ENCODE measurements at places on chromosomes 13 and 19.

DNA sequence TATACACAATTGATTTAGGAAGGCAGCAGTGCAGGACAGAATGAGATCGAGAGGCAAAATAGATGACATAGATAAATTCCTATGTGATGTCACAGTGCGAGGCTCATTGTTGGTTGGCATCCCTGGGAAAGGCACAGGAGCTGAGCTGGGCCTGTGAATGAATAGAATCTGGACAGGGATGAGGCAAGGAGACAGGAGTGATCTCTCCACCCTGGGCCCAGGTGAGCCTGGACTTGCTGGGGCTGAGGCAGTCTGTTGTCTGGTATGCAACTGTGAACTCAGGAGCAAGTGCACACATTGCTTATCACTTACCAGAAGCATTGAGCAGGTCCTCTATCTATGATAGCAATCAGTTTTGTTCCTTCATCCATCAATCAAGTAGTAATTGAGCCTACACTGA, 48.2 kb upstream of the ESD start:
- DNase-seq, result no peak

GRCh38 chr19:18108897-18109296, 11.3 kb downstream of the MAST3 start:
- DNase-seq, result no peak

DNA sequence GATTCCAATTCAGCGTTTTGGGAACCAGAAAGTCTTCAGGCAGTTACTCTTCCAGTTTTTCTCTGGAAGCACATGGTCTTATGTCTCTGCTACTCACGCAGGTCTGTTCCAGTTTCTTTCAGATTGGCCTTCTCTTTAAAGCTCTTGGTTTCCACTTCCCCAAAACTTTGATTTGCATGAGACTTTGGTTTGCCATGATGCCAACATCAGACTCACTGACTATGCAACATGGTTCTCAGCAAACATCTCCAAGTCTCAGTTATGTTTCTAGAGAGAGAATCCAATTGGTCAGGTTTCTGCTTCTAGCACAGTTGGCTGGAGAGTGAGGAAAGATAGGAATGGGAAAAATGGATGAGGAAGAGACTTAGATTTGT, 3.1 kb downstream of the AKAP11 start:
- no peak for DNase-seq

GRCh38 chr19:10372690-10373089, 7.7 kb downstream of the TYK2 start:
- no peak for DNase-seq

DNA sequence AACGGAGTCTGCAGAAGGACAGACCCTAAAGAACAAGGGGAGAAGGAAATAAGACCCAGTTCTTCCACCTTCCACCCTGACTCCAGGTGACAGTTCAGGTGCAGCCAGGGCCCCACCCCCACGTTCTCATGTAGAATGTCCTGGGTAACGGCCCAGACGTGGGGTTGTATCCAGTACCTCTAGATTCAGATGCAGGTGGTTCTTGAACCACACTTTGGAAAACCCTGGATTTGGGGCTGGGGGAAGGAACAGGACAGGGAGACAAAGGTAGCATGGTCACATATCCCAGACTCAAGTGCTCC, 2.2 kb downstream of the DMPK start:
- DNase-seq, result no peak

- DNase-seq, result no peak
Measured at GRCh38 chr13:22262001-22262885, 591.4 kb downstream of the FGF9 start.

GRCh38 chr13:113153810-113154748, 4.4 kb upstream of the PROZ start:
- peak; percentile 51 for DNase-seq

DNA sequence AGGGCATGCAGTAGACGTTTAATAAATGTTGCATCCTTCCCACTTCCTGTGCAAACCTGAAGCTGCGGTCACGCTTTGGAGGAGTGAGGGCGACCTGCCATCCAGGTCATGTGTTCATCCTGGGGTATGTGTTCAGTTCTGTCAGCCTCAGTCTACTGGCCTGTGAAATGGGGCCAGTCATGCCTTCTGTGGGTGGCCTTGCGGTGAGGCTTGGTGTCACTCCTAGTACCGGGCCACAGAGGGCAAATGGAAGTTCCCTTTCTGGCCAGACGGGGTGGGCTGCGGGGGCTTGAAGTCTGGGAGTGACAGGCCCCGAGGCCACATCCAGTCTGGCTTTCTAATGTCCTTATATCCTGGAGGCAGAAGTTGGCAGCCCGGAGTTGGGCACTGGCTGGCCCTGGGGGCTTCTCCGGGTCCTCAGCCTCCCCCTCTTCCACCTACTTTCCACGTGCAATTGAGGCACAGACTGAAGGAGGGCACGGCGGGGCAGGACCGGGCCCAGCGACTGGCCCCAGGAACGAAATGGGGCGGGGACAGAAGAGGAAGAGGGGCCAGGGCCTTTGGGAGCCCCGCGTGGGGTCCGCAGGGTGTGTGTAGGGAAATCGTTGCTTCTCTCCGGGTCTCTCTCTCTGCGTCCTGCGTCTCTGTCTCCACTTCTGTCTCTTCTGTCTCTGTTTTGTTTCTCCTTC, 11.1 kb downstream of the PDE4A start:
- DNase-seq, result no peak

GRCh38 chr19:35629332-35629633, 447 bp downstream of the RBM42 start:
- no peak for DNase-seq

DNA sequence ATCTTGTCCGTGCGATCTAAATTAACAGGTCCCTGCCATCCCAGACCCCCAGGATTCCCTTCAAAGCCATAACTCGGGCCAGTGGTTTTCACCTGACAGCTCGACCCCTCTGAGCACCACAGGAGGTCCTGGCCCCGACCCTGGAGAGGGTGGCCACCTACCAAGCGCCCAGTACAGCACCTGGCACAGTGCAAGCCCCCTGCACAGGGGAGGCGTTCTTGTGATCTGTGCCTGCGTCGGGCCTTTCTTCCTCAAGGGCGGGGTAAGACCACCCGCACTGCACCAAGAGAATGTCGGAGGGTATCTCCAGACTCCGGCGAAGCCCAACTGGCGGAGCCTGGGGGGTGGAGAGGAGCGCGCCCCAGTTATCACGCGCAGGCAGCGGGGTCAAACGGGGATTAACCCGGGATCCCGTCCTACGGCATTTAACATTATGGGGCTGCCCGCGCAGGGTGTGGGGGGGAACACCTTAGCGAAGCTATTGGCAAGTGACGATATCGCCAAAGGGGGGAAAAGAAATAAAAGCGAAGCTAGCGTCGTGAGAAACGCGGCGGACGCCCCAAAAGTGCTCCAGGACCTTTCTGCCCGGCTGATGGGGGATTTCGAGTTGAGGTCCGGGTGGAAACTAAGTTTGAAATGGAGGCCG, 1.3 kb upstream of the HNRNPL start:
- no peak for DNase-seq

DNA sequence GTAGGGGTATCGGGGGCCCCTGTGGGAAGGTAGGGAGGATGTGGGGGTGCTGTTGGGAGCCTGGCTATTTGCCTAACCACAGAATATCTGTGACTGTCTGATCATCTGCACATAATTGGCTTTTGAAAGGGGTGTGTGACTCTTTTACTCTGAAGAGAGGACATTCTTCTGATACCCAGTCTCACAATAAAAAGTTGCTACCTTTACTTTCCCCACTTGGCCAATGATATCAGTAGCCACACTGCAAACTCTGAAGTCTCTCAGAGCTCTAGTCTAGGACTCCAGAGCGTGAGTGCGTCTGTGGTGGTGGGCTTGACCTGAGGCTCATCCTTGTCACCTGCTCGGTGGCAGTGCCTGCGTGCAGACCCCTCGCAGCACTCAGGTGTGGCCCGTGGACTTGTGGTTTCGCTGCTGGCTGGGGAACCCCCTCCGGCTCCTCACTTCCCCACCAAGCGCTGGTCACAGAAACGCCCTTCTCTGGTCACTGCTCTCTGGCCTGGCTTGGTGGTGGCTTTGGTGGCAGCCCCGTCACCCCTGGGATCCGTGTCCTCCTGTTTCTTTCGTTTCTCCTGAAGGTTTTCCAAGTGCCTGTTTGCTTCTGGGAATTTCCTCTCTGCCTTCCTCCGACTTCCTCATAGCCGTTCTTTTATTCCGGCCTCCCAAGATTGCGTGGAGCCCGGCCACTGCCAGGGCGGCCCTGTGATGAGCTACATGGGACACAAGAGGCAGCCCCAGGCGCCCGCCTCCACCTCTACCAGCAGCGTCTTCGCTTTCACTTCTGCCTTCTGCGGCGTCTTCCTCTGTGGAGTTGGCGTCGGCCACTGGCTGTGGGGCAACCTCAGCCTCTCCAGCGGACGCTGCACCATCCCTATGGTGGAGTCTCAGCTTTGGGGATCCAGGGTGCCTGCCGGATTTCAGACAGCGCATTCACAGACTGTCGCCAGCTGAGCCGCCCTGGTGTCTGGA, 78.0 kb downstream of the ATP11A start:
- DNase-seq, result no peak

- no peak for DNase-seq
Measured at GRCh38 chr13:95418946-95419345, 117.7 kb upstream of the ABCC4 start.

DNA sequence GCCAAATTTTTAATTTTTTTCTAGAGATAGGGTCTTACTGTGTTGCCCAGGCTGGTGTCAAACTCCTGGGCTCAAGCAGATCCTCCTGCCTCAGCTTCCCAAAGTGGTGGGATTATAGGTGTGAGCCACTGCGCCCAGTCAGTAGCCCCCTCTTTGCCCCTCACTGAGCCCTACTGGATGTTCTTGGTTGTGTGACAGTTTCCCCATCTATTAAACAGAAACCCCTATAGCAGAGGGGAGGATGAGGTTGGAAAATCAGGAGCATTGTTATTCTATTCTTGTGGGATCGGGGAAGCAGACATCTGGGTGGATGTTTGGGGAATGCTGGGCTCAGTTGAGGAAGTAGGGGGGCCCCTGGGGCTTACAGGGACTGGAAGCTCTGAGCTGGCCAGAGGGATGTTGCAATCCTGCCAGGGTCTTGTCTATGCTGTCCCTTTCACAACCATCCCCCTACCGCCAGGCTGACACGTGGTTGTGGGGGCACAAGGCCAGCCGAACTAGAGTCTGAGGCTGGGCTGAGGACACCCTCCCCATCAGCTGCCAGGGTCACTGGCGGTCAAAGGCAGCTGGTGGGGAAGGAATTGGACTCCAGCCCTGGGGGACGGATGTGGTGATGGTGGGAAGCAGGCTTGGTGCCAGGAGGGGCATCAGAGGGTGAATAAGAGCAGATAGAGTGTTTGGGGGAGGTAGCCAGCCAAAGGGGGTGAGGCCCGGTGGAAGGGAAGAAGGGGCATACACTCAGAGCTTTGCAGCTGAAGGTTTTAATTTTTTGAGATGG, 10.9 kb downstream of the APOC1 start:
- no peak for DNase-seq

GRCh38 chr19:5132206-5132560, 163.3 kb downstream of the KDM4B start:
- DNase-seq, result no peak

- peak; percentile 41 for DNase-seq
Measured at GRCh38 chr19:46840498-46840942, 10.1 kb downstream of the AP2S1 start.

DNA sequence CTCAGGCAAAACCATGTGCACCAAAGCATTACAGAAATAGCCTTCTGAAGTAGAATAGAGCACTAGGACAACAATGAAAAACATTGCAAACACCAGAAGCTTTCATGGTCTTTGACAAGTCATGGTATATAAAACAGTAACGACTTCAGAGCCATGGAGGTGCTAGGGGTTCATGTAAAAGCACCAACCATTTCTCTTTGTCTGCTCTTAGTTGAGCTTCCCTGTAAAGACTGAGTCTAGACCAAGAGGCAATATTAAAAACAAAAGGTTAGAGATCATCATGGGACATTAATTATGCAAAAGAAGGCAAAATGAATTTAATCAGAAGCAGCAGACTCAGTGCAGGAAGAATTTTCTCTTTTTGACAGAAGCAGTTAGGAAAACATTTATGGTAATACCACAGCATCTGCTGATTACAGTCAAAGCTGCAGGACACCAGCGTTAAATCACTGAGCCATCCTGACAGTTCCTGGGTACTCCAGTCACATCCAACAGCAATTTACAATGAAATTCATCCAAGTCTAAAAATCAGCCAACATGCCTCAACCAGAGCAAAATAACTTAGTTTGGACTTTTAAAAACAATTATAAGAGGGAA, 476.8 kb downstream of the DIAPH3 start:
- DNase-seq, result no peak

DNA sequence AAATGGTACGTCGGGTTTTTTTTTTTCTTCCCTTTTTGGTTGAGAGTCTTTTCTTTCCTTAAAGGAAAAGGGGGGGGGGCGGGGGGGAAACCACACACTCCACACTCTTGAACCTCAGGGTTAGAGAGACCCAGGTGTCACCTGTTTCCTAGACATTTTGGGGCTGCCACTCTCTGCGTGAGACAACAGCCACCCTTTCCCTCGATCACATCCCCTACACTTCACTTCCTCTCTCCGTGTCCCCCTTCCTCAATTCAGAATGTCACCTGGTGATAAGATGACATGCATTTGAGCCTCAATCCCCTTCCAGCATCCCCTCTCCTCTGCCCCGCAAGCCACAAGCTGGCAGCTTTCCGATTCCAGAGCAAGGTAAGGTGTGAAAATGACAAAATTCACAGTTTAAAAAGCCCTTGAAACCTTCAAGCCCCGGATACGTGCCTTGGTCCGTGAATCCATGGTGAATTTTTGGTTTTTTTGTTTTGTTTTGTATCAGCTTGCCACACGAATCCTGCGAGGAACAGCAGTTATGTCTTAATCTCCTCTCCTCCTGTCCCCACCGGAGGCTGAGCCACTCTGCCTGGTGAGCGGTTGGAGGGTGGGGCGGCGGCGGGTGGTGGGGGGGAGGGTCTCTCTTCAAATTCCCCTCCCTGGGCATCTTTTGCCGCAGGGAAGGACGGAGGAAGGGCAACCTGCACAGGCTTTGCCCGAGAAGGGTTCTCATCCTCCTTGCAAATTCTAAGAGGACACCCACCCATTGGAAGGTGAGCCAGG, 4.2 kb downstream of the PTPRS start:
- DNase-seq, result no peak

GRCh38 chr13:22793598-22794134, 387.1 kb upstream of the SGCG start:
- no peak for DNase-seq

- DNase-seq, result no peak
Measured at GRCh38 chr13:107203146-107203847, 635.4 kb upstream of the ARGLU1 start.

DNA sequence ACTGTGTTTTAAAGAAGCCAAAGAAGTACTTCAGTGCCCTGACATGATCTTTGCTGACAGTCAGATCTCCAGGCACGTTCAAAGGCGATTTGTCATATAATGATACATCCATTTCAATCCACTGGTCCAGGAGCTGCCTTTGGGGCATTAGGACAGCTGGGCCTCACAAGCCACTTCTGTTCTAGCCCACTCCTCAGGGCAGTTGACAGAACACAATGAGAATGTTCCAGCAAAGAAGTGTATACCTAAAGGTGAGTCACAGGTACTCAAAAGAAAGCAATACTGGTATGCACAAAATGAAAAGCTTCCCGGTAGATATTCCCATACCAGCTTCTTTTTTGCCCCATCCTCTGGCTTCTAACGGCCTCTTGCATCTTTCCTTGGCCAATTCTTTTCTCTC, 12.5 kb upstream of the MAP3K10 start:
- DNase-seq, result no peak

- no peak for DNase-seq
Measured at GRCh38 chr13:74696148-74696922, 562.1 kb upstream of the KLF12 start.
